ENCODE measurements at places on chromosomes 6 and 20.

DNA sequence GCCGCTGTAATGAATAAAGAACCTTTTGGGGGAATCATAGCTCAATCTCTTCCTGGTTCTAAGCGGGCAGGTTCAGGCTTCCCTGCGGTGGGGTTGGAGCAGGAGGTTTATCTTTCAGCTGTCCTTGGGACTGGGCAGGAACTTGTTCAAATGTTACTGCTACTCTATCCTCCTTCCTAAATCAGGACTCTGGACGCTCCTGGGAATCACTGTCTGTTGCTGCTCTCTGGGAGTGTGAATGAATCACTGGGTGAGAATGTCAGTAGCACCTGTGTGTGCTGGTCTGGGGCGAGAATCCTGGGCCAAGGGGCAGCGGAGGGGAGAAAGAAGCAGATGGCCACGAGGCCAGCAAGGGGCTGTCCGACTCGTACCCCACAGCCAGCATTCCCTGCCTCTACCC, 65.4 kb upstream of the ZNFX1 start:
- no peak for DNase-seq

GRCh38 chr20:58223358-58223941, 5.0 kb downstream of the ANKRD60 start:
- DNase-seq = no peak

- DNase-seq = no peak
Measured at GRCh38 chr6:111713236-111713635, 107.6 kb upstream of the TRAF3IP2 start.

DNA sequence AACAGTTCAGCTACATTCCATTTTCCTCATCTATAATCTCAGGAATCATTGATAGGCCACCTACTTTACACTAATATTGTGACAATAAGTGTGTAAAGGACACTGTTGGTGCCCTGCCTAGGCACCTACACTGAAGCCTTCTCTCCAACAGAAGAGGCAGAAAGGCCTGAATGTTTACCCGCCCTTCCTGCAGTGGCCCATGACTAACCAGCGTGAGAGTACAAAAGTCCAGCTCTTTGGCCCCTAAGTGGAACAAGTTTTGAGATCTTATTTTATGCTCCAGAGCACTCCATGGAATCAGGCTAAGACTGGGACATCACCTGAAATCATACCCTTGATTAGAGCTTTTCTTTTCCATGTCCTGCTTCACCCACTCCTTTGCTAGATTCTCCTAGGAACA, 359.7 kb downstream of the ARHGAP18 start:
- no peak for DNase-seq

- DNase-seq = no peak
Measured at GRCh38 chr6:16723826-16724225, 37.4 kb downstream of the ATXN1 start.

- DNase-seq = no peak
Measured at GRCh38 chr6:79330704-79331103, 96.2 kb upstream of the HMGN3 start.

DNA sequence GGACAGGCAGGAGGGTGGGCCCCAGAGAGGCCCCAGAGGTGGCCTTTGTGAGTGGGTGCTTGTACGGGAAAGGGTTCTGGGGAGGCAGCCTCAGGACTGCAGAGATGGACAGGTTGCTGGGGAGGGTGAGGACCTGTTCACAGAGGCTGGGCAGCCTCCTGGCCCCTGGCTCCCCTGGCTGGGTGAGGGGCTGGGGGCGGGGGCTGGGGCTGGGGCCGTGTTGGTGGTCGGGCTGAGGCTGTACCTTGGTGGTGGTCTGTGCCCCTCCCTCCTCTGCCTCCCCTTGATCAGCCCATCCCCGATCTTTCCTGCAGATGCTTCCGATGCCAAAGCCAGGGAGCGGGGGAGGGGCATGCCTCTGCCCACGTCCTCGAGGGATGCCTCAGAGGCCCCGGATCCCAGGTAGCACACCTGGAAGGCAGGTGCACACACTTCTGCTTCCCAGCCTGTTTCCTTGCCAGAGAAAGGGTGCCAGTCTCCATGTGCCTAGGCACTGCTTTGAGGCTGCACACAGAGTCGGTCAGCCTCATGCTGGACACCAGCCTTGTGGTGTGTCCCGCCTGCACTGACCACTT, 4.8 kb downstream of the TCEA2 start:
- DNase-seq = no peak

GRCh38 chr6:74091136-74091793, 395.3 kb downstream of the CD109 start:
- DNase-seq = no peak

DNA sequence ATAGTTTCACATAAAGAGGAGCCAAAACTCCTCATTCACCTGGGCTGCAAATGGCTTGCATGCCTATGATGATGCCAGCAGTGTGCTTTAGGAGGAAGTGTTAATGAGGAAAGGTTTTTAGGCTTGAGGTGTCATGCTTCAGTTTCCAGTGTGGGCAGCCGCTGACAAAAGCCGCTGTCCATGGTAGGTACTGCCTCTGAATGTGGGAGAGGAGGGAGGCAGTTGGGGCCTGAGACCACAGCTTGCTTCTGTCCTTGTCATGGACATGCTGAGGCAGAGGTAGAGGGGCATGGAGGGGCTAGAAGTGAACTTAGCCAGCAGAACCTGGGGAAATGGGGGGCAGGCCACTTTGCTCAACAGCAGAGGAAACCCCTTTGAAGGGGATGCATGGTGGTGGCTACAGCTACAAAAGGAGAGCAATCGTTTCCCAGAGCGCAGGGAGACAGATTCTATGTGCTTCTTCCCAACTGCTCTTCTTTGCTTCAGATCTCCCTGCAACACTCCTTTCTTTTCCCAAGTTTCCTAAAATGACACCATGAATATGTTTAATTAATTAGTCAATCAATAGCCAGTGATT, 372.1 kb upstream of the CNR1 start:
- DNase-seq = no peak

- DNase-seq = no peak
Measured at GRCh38 chr6:132247381-132248159, 153.7 kb downstream of the MOXD1 start.

GRCh38 chr20:51311636-51312479, 230.7 kb downstream of the NFATC2 start:
- no peak for DNase-seq

- DNase-seq = no peak
Measured at GRCh38 chr6:139982652-139983295, 608.3 kb upstream of the CITED2 start.

DNA sequence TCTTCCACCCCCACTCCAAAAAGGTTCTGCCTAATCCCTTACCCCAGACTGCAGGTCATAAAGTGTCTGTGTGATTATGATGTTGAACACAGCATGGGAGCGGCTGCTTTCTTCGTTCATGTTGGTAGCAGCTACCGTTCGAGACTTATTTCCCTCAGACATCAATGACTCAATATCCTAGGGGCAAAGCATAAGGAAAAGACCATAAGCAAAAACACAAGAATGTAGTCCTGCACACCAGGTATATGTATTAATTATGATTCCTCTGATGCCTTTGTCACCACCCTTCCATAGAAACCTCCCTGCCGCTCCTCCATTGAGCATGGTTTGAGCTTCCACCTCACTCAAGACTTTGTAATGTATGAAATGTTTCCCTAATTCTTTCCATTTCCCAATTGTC, 137.2 kb downstream of the KIF13A start:
- no peak for DNase-seq

DNA sequence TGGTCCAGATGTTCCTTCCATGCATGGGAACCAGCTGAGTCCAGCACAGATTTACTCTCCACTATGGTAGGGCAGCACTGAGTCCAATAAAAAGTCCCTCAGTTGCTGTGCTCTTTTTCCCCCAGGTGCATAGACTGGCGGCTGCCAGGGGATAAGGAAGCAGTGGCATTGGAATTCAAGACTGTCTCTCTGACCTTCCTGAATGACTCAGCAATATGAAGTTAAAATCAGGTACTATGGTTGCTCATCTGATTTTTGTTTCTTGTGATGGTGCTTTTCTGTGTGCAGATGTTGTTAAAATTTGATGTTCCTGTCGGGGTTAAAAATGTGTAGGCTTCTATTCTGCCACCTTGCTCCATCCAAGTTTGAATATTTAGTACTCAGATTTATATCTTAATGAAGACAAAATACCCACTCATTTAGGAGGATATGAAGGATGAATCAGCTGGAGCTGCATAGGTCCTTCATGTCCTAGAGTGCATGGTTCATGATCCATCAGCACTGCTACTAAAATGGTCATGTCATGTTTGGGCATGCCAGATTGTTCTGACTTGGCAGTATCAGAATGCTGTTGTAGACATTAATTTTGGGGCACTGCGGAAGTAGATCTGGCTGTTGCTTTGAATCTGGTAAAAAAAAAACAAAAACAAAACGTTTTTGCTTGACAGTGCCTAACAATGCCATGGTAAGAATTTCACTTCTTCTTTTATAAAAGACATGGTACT, 321.2 kb upstream of the MAP3K7 start:
- DNase-seq = no peak

GRCh38 chr20:46564241-46564957, 13.9 kb upstream of the OCSTAMP start:
- DNase-seq = no peak

DNA sequence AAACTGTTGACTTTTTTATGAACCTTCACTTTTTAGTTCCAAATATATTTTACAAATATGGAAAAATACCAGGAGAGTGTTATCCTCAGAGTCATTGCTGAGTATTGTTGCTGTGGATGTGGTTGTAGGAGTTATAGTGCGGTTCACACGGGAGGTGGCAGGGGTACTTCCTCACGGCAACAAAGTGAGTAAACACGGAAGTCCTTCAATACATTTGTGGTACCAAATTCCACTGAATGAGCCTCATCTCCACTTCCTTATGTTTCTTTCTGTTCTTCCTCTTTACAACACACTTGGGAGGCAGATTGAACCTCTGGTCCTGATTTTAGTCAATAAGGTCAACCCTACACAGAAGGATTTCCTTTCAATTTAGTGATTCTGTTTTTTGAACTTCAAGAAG, 371.8 kb downstream of the BTBD3 start:
- DNase-seq = no peak

- no peak for DNase-seq
Measured at GRCh38 chr6:120005292-120005976, 655.9 kb upstream of the MAN1A1 start.

- DNase-seq = no peak
Measured at GRCh38 chr20:57229490-57229889, 37.0 kb downstream of the BMP7 start.

DNA sequence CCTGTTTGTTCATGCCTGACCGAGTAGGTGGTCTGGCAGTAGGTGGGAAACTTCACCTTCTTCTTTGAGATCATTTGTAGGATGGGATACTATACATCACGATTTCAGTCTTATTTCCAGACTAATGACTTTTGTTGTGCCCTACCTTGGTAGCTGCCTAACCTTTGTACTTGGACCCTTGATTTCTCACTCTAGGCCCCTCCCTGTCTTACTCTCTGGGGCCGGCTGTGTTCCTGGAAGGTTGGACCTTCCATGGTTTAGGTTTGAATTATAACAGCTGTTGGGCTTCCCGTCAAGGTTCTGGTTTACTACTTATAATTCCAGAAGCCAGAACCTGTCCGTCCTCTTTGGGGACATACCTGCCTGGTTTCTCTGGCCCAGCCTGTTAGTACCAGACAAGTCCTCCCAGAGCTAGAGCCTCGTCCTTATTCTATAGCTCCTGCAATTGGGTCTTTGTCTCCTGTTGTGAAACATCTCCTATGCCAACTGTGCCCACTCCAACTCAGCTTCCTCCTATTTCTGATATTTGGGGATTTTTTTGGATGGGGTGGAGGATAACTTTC, 14.9 kb upstream of the ADIG start:
- no peak for DNase-seq

GRCh38 chr20:24627291-24627690, 157.9 kb downstream of the SYNDIG1 start:
- DNase-seq = no peak

GRCh38 chr6:132365281-132365907, 35.9 kb downstream of the MOXD1 start:
- no peak for DNase-seq

- no peak for DNase-seq
Measured at GRCh38 chr6:167485186-167485978, 160.5 kb downstream of the TTLL2 start.

DNA sequence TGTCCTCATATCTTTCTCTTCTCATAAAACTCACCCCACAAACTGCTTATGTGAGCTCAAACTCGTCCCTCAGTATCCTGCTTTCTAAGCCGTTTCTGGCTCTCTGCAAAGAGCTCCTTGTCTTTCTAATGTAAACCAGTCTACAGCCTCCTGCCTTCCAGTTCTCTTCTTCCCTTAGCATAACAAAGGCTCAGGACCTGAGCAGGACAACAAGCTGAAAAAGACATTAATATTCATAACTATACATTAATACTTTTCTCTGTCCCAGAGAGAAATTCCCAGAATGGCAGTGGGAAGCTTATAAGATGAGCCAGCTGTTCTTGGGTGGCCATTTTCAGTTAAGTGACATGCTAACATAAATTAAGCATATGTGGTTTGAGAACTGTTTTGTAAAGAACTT, 207.0 kb upstream of the TCF21 start:
- no peak for DNase-seq

GRCh38 chr20:20498076-20498861, 130.4 kb downstream of the INSM1 start:
- no peak for DNase-seq

GRCh38 chr6:166297606-166298005, 10.6 kb downstream of the PRR18 start:
- DNase-seq = no peak

DNA sequence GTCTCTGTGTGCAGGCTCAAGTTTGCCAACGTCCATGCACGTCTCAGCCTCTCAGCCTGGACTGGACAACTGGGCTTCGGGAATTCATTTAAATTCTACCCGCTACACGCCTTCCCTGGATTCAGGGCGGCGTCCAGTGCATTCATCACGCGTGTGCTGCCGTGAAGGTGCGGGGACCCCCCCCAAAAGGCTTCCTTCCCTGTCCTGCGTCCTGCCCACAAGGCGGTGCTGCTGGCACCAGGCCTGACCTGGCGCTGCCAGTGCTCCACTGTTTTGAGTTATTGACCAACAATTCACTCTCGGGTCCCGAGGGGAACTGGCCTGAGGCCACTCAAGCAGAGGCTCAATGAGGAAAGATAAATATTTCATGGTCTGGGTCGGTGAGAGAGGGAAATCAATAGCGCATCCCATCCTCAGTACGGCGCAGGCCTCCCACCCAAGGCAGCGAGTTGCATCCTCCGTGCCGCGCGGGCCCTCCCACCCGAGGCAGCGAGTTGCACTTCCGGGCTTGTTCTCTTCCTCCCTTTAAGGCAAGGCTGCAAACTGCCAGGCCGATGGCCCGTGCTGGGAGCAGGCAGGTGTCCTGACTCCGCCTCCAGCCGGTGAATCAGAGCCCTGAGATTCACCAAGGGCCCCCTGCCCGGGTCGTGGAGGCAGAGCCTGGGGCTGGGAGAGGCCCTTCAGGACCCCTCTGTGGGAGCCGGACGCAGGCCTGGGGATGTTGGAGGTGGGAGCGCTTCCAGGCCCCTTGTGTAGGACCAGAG, 22.8 kb upstream of the BHLHE23 start:
- no peak for DNase-seq

All from left renal cortex interstitium (tissue), 4 donors.